ENCODE measurements at places on chromosomes 7 and 10. TPM values are rescaled to one million over a fixed set of nuclear protein-coding genes. Genes with fewer than 3 reads are reported as not detected.

SH2D4B gene
- total RNA-seq: not detected

TMEM209 gene
- total RNA-seq: 8.0 TPM

GRID2IP gene
- total RNA-seq: 0.69 TPM

PHYHIPL gene
- 0.15 TPM for total RNA-seq

OPALIN gene
- total RNA-seq: 0.05 TPM

FRMPD2 gene
- 0.35 TPM for total RNA-seq

CLRN3 gene
- total RNA-seq: not detected

TRIM50 gene
- total RNA-seq: 0.05 TPM

TRIL gene
- total RNA-seq: 0.94 TPM

CDHR1 gene
- total RNA-seq: 108 TPM

CYP3A4 gene
- total RNA-seq: not detected

ASB4 gene
- total RNA-seq: not detected

MMS19 gene
- 67.9 TPM for total RNA-seq

ADIRF gene
- 49.3 TPM for total RNA-seq

HOXA7 gene
- total RNA-seq: 1.2 TPM

CPA4 gene
- total RNA-seq: 4.7 TPM

TSPAN12 gene
- total RNA-seq: 29.7 TPM

OR2F1 gene
- not detected for total RNA-seq

RBM20 gene
- total RNA-seq: not detected

RARRES2 gene
- total RNA-seq: 161 TPM
